SW 1271 (cell line): ENCODE measurements at places on chromosomes 12 and 14.

DNA sequence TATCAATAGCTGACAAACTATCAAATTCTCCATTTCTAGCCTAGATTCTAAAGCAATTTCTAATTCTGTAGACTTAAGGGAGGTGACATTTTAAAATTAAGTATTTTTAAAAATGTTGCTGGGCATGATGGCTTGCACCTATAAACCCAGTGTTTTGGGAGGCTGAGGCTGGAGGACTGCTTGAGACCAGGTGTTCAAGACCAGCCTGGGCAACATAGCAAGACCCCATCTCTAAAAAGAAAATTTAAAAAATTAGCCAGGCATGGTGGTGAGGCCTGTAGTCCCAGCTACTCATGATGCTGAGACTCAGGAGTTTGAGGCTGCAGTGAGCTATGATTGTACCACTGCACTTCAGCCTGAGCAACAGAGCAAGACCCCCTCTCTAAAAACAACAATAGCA, 15.1 kb downstream of the MGST1 start:
- no peak for DNase-seq

- no peak for DNase-seq
Observed at GRCh38 chr12:19757317-19757877, 318.1 kb downstream of the AEBP2 start.

GRCh38 chr12:14953752-14954151, 7.6 kb downstream of the ARHGDIB start:
- no peak for DNase-seq

DNA sequence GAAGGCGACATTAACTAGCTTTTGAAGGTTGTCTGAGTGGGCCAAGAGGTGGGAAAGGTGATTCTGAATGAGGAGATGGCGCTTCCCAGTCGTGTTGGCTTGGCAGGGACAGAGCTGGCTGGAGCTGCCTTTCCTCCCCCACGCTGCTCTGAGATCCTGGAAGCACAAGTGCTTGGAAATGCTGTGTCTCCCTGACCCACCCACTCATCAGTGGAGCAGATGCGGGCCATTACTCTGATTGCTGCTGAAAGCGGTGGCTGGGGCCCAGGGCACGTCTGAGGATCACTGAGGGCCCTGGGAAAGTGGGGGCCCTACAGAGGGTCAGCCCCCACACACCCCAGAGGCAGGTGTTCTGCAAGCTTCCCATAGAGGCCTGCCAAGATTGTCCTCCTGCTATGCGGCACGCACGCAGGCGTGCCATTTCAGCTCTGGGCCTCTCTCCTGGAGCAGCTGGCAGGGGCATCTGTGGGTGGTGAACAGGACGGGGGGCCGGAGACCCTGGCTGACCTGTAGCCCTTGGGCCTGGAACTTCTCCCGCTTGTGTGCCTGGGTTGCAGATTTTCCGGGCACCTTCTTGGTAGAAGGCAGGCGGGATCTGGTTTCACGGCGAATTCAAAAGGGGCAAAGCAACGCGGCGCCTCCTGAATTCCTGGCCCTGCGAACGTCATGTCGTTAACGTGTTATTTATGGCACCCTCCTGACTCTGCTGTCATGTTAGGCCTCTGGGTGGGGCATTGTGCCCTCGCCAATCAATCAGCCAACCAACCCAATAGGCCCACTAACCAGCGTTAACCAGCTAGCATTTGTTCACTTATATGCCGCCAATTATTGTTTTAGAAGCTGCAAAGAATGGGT, 133.8 kb upstream of the TBX3 start:
- DNase-seq = no peak

GRCh38 chr14:102507857-102508312, 1.7 kb downstream of the ANKRD9 start:
- DNase-seq = no peak

DNA sequence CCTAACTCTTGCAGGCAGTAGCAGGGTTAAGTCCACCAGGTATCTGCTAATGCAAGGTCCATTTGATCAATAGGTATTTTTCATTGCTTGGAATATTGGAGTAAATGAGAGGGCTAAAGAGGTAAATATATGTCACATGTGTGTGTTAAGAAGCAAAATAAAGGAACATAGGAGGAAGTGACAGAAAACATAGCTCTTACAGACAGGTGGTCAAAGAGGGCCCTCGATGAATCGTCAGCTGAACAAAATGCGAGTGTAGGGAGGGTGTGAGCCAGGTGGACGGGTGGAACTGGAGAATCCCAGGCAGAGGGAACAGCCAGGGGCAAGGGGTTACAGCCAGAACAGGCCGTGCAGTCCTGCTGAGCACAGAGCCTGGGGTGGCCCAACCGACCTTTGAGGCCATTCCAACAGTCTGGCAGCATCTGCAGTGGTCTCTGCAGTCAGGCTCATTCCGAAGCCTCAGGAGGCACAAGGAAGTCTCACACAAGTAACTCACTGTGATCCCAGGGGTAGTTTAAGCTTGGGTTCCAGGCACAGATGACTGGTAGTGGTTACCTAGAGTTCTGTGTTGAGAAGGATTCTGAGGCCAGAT, 43.2 kb downstream of the CCDC88C start:
- no peak for DNase-seq

- no peak for DNase-seq
Observed at GRCh38 chr12:121423682-121424623, 24.0 kb downstream of the RNF34 start.

- DNase-seq = no peak
Observed at GRCh38 chr12:124655698-124656516, 88.5 kb upstream of the NCOR2 start.

- no peak for DNase-seq
Observed at GRCh38 chr12:12563290-12563928, 746 bp upstream of the DUSP16 start.

GRCh38 chr12:9866860-9867269, 2.3 kb downstream of the CLEC2B start:
- no peak for DNase-seq
